Activated T-cell treated with anti-CD3 and anti-CD28 coated beads, Interleukin-2, amount 50 U/mL, for 72 hours (primary cell): ENCODE measurements at places on chromosomes 12 and 14.

GRCh38 chr14:89936654-89937185 is 17.8 kb downstream of the EFCAB11 start:
- DNase-seq, result no peak

DNA sequence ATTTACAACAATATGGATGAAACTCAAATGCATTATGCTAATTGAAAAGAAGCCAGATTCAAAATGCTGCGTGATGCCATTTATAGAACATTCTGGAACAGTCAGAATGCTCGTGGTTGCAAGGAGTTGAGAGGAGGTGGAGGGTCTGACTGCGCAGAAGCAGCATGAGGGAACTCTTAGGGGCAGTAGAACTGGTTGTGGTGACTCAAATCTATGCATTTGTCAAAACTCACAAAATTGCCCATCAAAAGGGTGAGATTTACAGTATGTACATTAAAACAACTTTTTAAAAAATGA is 113.7 kb upstream of the PDZRN4 start:
- DNase-seq, result no peak

DNA sequence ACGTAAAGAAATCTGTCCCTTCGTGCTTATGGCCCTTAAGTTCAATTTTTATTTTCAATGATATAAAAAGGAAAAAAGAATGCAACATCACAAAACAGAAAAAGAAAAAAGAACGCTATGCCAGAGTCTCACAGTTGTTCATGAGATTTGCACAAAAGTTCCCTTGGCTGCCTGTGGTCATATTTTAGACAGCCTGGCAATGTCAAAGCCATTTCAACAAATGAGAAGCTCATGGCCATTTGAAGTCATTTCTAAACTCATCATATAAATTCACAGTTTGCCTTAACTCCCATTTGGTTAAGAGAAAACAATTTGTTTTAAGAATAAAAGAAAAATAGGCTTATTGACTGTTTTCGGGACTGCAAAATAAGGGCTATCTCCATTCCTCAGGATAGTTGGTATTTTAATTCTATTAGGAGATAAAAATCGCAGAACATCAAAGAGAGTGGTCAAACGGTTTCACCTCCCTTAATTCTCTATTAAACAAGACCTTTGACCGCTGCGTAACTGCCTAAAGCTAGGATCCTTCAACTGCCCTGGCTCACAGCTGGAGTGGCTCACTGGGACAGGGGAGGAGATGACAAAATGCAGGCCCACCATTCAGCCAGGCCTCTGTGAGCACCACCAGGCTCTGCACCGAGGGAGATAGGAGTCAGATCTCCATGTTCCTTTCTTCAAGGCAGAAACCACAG is 119.2 kb upstream of the DAAM1 start:
- no peak for DNase-seq

- no peak for DNase-seq
These were observed 450.4 kb downstream of the LRFN5 start for GRCh38 chr14:42057111-42057510.

DNA sequence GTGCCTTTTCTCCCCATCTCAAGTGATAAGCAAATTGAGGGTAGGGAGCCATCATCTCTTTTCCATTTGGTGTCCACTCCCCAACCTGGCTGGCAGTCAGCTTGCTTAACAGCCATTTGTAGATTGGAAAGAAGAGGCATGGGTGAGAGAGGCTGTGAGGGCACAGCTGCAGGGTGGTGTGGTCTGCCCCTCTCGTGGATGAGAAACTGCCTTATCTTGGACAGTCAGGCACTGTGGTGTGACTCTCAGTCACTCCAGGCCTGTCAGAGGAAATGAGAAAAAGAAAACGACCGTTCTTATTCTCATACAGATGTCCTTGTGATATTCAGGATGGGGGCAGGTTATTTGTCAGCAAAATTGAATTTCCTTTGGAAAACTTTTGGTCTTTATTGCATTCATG is 65.1 kb upstream of the SRSF5 start:
- DNase-seq, result no peak

DNA sequence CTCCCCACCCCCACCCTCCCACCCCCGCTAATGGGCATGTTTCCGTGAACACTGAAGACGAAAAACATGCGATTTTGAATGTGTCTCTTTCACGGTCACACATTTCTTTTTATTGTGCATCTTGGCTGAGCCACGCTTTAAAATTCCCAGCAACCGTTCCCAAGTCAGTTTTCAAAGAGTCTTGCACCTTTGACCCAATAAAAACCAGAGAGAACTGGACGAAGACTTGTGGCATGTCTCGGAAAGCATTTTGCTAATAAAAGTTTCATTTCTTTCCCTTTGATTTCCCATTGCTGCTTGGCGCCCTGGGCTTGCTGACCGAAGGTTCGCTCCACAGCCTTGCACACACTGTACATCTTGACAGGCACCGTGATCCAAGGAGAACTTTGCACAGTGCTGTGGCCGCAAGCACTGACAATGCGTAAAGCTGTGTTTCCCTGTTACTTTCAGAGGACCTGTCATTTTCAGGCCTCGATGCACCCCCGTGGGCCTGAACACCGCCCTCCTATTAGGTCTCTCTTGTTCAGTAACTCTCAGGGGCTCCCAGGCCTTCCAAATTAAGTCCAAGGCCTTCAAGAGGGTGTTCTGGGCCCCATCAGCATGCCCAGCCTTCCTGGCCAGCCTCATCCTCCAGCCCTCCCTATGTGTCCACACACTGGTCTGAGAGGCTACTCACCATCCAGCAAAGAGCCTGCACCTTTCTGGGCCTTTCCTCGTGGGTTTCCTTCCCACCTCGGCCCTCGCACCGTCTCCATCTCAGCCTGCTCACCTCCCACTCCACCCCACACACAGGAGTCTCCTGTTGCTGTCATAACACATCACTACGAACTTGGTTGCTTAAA is 63.4 kb upstream of the DIO3 start:
- DNase-seq, result no peak

DNA sequence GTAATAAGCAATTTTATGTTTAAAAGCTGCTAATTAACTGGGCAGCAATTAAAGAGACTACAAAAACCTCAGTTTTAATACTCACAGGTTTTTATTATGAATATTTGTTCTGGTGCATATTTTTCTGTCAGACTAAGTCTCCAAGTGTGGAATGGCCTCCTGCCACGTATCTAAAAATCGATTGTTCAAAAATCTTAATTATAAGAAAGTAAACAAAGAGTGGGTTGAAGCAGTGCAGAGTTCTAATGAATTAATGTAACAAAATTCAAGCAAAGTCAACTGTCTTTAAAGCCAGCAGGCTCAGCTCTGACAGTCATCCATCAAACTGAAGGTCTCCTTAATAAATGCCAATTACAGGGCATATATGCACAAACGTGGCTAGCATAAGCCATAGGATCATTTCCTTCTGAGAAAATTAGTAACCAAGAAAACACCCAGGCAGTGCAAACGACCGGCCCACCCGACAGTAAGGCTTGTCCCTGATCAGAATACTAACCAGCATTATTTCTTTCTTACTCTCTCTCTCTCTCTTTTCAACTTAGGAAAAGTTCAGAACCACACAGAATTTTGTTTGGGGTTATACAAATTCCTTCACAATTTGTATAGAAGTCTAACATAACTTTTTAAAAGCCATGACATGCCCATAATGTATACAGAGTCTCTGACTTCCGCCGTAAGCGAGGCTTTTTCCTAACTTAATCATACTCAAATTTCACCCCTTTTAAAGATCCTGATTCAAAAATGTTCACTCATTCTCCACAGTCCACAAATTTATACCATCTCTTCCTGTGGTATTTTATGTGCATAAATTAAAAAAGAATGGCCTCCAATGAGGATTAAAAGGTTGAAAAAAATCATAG is 83.8 kb downstream of the SLC25A21 start:
- DNase-seq, result no peak

- DNase-seq, result no peak
These were observed 129.6 kb downstream of the GRIN2B start for GRCh38 chr12:13851828-13852227.

GRCh38 chr12:86647800-86648199 is 391.6 kb upstream of the MGAT4C start:
- DNase-seq, result no peak

DNA sequence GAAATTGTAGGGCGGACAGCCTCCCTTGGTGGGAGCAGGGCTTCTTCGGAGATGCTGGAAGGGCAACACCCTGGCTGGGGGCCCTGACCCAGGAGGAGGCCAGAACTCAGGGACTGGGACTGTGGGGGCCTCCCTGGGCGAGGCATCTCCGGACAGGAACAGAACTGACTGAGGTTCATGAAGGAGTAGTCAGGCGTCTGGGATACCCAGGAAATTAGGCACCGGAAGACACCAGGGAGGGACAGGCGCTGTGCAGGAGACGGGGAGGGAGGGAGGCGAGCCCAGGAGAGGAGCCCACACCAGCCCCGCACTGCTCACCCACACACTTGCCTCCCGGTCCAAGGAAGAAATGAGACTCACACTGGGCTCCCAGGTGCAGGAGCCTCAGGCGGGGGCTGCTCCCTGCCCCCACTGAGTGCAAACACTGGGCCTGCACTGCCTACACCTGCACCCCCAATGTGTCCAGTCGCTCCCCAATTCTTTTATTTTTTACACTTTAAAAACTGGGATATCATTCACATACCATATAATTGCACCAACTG is 262.6 kb upstream of the SFSWAP start:
- no peak for DNase-seq

DNA sequence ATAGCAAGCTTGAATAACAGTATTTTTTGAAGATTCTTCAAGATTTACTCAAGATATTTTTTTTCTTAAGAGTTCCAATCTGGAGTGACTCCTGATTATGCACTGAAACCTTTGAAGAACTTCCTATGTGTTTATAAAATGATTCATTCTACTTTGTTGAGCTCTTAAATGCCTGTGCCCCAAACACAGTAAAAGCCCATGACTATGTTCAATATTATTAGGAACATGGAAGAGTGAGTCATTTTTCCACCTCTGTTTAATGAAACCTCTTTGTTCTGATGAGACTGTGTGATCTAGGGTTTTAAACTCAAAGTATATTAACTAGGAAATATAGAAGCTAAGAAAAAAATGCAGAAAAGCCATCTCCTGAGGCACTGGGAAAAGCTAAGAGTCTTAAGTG is 415.0 kb upstream of the FBXO33 start:
- DNase-seq, result no peak

- no peak for DNase-seq
These were observed 4.1 kb downstream of the TSPAN11 start for GRCh38 chr12:30930641-30931040.

DNA sequence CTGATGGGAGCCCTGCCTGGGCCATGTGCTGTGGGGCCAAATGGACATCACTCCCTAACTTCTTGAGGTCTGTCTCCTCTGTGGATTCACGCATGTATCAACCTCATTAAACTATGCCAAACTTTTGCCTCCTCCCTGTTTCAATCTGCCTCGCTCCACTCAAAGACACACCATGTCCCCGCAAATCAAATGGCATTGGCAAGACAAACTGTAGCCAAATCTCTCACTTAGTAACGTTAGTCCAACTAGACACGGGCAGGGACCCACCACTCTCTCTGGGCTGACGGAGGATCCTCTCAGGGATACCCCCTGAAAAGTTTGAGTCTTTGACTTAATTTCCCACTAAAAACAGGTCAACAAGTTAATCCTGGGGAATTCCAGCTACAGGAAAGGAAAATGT is 8.0 kb downstream of the ZBTB39 start:
- DNase-seq, result no peak

GRCh38 chr12:131351319-131352028 is 359.4 kb upstream of the SFSWAP start:
- DNase-seq, result no peak

DNA sequence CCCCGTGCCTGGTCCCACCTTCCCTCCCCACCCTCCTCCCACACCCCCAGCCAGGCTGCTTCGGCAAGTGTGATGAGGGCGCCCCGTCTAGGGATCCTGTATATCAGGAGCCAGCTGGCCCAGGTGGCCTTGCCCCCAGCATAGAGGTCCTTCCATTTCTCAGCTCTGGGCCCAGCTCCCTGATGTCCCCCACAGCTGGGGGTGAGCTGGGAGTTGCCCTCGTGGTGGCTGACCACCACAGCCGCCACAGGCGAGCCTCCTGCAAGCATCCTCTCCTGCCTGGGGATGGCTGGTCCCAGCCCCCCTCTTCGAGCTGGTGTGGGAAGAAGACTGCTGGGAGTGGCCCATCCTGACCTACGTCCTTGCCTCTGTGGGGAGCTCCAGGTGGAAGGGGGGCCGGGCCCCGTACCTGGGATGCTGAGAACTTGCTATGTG is 7.4 kb downstream of the ASPG start:
- DNase-seq, result no peak

- no peak for DNase-seq
These were observed 130.3 kb downstream of the ITPR2 start for GRCh38 chr12:26702741-26703140.

DNA sequence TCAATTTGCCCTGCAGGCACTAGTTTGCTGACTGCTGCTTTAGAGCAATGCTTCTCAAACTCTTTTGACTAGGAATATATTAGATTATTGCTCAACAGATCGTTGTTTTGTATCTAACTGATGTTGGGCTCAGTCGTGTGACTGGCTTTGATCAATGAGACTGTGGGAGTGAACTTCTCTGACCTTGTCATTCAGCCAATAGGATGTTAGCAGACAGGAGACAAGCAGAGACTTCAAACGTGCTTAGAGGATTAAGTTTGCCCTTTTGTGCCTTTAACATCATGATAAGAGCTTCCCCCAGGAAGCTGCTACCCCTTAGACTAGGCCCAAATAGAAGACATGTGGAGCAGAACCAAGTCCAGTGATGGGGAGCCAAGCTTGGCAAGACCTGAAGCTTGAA is 76.7 kb upstream of the ELK3 start:
- DNase-seq, result no peak

- DNase-seq, result no peak
These were observed 7.7 kb downstream of the PAN2 start for GRCh38 chr12:56326126-56326525.

GRCh38 chr12:111150360-111150759 is 218.5 kb downstream of the PHETA1 start:
- no peak for DNase-seq

DNA sequence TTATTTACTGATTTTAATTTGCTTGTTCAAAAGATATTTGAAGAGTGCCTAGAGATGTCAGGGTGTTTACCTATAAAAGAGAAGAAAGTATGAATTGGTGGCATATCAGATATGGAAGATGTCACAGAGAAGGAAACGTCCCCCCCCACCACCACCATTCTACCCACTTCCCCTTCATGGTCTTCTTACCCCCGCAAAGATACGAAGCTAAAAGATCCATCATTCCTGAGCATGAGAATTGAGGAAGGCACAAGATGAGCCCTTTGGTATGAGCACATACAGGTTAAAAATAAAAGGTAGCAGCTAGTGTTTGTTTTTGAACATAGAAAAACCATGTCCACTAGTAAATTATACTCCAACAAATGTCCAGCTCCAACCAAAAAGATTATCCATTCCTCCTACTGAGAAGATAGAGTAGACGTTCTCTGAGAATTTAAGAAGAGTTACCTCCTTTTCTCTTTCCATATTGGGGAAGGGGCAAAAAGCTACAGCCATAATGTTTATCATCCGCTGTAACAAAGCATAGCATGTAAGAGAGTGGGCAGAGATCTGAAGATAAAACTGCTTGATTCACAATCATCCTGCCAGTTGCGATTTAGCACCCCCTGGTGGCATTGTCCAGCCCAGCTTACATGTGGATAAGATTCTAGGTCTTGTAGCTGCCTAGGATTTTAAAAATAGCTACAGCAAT is 29.1 kb downstream of the NFYB start:
- DNase-seq, result peak; percentile 87

GRCh38 chr12:114697741-114698565 is 14.0 kb upstream of the TBX3 start:
- no peak for DNase-seq

- DNase-seq, result peak; percentile 51
These were observed 5.0 kb upstream of the DDX47 start for GRCh38 chr12:12807970-12808702.

- DNase-seq, result no peak
These were observed 152.6 kb upstream of the NUDT4 start for GRCh38 chr12:93225094-93225493.
